ENCODE measurements at places on chromosomes 4 and X.

GRCh38 chr4:66575008-66575696 is 904.9 kb upstream of the EPHA5 start:
- DNase-seq: no peak

- peak; percentile 74 for DNase-seq
Observed at GRCh38 chr4:80173401-80173800, 23.9 kb upstream of the PRDM8 start.

DNA sequence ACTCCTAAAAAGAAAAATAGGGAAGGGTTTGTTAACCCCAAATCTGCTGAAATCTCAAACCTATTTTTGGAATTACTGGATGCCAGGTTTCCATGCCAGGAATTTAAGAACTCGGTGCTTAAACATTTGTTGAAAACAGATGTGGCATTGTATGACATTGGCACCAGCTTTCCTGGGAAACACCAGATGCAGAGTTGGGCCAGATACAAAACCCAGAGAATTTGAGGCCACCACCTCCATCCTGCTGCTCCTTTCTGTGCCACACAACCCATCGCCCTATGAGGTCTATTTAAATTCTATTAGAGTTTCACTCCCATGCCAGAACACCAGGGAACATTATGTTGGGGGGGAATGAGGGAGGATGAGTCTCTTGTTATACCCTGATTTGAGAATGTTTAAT is 71.7 kb downstream of the ARAP2 start:
- DNase-seq: no peak

DNA sequence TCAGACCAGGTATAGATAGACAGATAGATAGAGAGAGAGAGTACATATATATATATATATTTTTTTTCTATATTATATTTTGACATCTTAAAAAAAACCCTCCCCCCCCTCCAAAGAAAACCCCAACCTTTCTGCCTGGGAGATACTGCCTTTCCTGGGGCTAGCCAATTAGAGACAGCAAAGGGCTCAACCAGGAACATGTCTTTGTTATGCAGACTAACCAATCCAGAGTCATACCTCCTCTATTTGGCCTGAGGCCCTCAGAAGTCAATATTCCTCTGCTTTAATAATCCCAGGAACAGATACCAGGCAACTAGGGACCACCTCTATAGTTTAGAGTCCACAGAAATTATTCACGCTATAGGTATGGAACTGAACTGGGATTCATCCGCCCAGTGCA is 135.6 kb upstream of the MAD2L1 start:
- DNase-seq: no peak

DNA sequence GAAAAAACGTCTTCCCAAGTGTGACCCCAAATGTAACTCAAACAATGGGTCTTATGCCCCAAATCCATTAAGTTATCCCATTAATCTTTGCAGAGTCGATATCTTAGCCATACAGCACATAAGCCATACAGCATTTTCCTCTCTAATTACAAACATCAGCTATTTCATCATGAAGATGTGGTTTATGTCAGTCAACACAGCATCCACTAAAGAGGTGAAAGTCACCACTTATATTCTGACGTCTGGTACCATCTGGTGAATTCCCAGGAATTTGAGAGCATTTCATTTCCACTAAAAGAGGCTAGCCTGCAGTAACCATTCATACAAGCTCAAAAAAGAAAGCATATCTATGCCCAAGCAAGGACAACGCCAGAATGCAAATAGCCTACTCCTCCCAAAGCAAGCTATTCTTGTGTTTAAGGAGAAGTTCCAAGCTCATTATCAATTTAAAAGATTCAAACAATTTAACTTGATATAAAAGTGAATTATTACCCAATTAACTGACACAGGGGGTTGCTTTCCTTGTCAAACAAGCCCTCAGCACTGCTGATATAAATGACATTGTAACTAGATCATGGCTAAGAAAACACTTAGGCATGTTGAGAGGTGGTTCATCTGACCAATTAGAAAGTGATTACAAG is 203.3 kb downstream of the ANTXR2 start:
- DNase-seq: no peak

DNA sequence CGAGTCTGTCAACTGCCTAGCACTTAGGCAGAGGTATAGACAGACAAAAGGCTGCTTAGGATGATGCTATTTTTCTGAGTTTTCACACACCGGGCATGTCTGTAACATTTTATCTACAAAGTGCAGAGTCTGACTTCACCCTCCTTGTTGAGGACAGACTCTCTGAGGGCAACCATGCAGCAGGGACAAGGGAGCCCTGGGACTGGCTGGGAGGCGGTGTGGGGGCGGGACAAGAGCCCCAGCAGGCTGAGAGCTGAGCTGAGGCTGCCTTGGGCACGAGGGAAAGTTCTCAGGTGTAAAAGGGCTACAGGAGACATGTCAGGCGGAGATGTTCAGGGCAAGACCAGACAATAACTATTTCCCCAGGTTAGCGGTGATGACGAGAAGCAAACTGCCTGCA is 81.6 kb downstream of the GATB start:
- DNase-seq: no peak

- no peak for DNase-seq
Observed at GRCh38 chr4:165288226-165288625, 39.2 kb upstream of the MSMO1 start.

GRCh38 chr4:100979736-100980135 is 367.6 kb downstream of the PPP3CA start:
- no peak for DNase-seq

DNA sequence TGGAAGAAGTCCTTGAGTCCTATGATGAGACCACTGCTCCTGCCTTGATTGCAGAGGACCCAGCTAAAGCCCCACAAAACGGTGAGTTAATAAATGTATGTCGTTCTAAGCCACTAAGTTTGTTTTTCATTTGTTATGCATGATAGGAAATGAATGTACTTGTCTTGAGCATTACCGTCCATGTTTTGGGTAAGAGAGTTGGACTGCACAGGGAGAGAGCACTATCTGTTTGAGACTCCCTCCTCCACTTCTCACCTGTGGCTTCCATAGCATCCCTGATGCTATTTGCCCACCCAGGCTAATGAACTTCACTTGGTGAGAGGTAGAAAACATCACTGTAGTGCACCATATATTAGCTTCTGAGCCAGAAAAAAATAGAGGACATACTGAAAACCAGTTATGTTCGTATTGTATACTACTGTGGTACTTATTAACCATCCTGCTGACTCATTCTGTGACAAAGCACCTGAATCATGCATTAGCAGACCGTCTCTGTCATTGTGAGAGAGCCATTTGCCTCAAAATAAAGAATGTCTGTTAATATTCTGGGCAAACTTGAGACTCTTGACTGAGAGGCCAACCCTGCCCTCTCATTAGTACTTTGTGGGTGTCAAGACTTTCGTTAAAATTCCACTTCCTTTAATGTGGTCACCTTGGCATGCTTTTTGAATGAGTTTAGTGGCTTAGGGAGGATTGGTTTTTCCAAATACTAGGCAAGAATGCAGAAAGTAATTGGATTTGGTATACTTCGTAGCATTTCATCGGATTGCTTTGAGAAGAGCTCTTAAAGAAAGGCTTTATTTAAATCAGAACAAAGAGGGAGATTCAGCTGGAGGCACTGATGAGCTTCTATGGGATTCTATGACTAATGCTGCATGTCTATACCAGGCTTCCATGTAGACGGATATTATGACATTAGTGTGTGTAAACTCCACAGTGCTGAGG is 99.3 kb upstream of the GRPR start:
- DNase-seq: no peak

- no peak for DNase-seq
Observed at GRCh38 chrX:2385224-2385623, 115.6 kb downstream of the DHRSX start.
